ENCODE measurements at places on chromosomes 5 and 9.

DNA sequence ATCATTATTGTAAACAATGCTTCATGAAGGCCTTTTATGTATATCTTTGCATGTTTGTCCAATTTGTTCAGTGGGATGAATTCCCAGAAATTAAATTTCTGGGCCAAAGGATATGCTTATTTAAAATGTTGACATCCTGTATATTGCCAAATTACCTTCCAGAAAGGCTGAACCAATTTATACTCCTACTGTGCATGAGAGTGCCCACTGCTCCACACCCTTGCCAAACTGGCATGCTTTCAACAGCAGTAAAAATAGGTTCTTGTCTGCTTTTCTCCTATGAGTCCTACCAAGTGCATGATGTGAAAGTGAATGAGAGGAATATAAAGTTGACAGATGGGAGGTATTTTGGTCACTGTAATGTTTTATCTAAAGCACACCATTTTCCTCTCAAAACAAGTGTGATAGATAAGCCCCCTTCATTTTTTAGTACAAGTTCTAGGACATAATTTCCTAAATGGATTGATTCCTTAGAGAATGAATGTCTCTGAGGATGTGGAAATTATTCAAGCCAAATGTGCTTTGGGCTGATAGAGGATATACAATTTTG lies 70.5 kb upstream of the ERBIN start:
- no peak for DNase-seq

DNA sequence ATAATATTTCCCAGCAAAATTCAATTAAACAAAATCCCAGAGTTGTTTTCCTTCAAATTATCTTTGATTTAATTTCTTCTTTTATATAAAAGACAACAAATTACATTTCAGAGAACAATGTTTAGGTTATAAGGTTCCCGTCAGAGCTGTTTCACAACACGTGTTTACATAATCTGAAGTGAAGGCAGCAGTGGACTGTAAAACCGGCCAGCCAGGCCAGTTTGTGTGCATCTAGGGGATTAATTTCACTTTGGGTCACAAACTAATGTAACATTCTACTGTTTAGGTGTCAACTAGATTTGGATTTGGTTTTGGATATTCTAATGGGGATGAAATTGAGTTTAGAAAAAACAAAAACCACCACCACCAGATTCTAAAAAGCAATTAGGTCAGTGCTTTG lies 86.5 kb upstream of the PLPP1 start:
- no peak for DNase-seq

GRCh38 chr9:128683340-128684064 lies 5.5 kb upstream of the SET start:
- DNase-seq, result no peak

DNA sequence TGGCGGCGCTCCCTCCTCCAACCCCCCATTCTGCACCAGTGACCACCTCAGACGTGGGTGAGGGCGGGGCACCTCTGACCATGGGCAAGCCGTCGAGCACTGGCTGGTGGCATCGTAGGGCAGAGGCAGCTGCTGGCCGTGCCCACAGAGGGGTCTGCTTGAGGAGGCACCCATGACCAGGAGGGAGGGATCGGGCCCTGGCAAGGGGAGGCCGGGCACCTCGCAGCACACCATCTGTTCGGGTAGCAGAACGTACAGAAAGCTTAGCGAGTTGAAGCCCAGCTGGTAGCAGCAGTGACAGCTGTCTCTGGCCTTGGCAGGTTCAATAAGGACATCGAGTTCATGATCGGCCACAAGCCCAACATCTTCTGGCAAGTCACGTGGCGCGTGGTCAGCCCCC lies 4.3 kb upstream of the SLC6A18 start:
- no peak for DNase-seq

- DNase-seq, result no peak
These were observed 116.6 kb downstream of the KLHL3 start for GRCh38 chr5:137619191-137619870.

- no peak for DNase-seq
These were observed 49.6 kb upstream of the MEF2C start for GRCh38 chr5:88932541-88932940.

Measured in stimulated activated CD4-positive, alpha-beta T cell treated with anti-CD3 and anti-CD28 coated beads, TNF-alpha, amount 100 ng/mL, for 24 hours (primary cell).